Chondrocyte (in vitro differentiated cells): ENCODE measurements at places on chromosomes 4 and X.

GRCh38 chr4:169151671-169152070, 119.1 kb downstream of the SH3RF1 start:
- peaks cover 13% of the 10 kb centered on the region for H3K36me3 ChIP-seq
- no peaks in the 10 kb centered on the region for H3K27me3 ChIP-seq
- H3K4me1 ChIP-seq = peaks cover 44% of the 10 kb centered on the region
- H3K4me3 ChIP-seq = no peak overlapping the region
- peak overlapping the region; percentile 88 for H3K27ac ChIP-seq

DNA sequence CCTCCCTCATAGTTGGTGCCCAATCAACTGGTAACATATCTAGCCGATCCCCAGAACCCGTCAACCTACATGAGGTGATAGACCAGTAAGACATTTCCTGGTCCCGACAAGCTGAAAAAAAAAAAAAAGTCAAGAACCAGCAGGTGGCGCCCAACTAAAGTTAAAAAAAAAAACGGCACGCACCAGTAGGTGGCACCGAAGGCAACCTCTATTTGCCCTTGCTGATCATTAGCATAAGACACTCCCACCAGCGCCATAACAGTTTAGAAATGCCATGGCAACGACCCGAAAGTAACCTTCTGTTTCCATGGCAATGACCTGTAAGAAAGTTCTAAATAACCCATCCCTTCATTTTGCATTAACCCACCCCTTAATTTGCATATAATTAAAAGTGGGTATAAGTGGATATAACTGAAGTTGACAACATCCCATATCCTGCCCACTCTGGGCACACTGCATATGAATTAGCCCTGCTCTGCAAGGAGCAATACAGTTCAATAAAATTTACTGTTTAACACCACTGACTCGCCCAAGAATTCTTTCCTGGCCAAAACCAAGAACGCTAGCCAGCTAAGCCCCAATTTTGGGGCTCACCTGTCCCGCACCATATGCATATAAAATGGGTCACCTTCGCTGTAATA, 83.9 kb upstream of the SPANXB1 start:
- no peak overlapping the region for H3K4me3 ChIP-seq
- no peaks in the 10 kb centered on the region for H3K36me3 ChIP-seq

DNA sequence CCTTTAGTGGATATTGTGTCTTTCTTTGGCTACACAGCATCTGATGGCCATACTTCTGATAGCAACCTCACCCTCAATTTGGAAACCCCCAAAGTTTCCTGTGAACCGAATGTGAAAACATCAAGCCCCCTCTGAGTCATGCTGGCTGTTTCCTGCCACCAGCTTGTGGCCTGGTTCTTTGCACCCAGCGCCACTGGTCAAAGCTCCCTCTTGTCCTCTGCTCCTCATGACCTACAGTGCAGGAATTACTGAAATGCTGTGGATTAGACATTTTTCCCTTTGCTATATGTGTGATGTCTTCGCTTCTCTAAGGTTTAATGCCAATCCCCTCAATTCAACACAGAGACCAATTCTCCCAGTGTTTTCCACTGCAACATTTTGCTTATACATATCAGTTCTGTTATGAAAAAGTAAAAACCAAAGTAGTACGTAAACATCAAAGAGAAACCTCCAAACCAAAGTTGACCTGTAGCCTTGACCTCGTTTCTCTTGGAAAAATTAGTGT, 224.0 kb upstream of the TENM3 start:
- H3K27me3 ChIP-seq = no peaks in the 10 kb centered on the region
- no peak for DNase-seq
- peaks cover 5% of the 10 kb centered on the region for H3K36me3 ChIP-seq
- H3K4me1 ChIP-seq = peaks cover 52% of the 10 kb centered on the region
- H3K4me3 ChIP-seq = no peak overlapping the region

GRCh38 chr4:91502365-91502764, 801.4 kb upstream of the GRID2 start:
- no peaks in the 10 kb centered on the region for H3K4me1 ChIP-seq
- no peak for DNase-seq
- no peaks in the 10 kb centered on the region for H3K36me3 ChIP-seq

DNA sequence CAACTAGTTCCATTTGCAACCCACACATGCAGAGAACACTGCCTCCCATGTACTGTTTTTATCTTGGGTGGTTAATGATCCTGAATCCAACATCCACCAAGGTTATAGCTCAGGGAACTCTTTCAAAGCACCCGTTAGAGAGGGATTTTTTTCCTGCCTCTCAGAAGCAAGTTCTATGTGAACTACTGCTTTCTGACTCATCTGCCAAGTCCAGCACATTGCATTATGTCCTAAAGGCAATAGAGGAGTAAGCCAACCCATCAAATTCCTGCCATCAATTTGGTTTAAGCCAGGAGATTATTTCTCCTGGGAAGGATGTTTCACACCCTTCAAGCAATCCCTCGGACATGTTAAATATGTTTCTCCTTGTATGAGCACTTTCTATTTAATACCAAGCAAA, 334.5 kb downstream of the GASK1B start:
- H3K27me3 ChIP-seq = peaks cover 6% of the 10 kb centered on the region
- peaks cover 3% of the 10 kb centered on the region for H3K4me1 ChIP-seq
- H3K4me3 ChIP-seq = no peak overlapping the region
- H3K27ac ChIP-seq = no peak overlapping the region
- no peak for DNase-seq

DNA sequence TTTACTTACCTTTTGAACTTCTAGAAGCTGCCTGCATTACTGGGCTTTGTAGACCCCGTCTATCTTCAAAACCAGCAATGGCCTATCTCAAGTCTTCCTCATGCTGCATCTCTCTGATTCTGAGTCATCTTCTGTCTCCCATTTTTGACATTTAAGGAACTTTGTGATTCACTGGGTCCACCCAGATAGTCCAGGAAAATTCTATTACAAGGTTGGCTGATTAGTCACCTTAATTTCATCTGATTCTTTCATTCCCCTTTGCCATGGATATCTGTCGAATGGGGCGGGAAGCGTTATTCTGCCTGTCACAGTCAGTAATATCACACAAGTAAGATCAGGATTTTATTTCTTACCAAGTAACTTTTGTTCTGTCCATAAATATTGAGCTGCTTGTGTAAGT, 618.0 kb downstream of the CCSER1 start:
- H3K27ac ChIP-seq = no peak overlapping the region
- no peak for DNase-seq
- peaks cover 2% of the 10 kb centered on the region for H3K36me3 ChIP-seq
- no peaks in the 10 kb centered on the region for H3K4me1 ChIP-seq
- H3K4me3 ChIP-seq = no peak overlapping the region
- H3K27me3 ChIP-seq = peaks cover 2% of the 10 kb centered on the region

GRCh38 chr4:90841676-90842075, 714.5 kb downstream of the CCSER1 start:
- no peak overlapping the region for H3K4me3 ChIP-seq
- no peak overlapping the region for H3K27ac ChIP-seq
- peaks cover 25% of the 10 kb centered on the region for H3K4me1 ChIP-seq
- no peak for DNase-seq
- H3K27me3 ChIP-seq = no peaks in the 10 kb centered on the region

- no peak overlapping the region for H3K27ac ChIP-seq
- no peaks in the 10 kb centered on the region for H3K36me3 ChIP-seq
- DNase-seq = peak; percentile 75
- H3K4me1 ChIP-seq = peaks cover 6% of the 10 kb centered on the region
- H3K27me3 ChIP-seq = peaks cover 13% of the 10 kb centered on the region
Observed at GRCh38 chr4:8915201-8916200, 43.9 kb upstream of the HMX1 start.

GRCh38 chr4:10803713-10804343, 119.3 kb upstream of the CLNK start:
- no peak for DNase-seq
- H3K27me3 ChIP-seq = peaks cover 1% of the 10 kb centered on the region
- no peaks in the 10 kb centered on the region for H3K36me3 ChIP-seq
- no peak overlapping the region for H3K27ac ChIP-seq
- no peak overlapping the region for H3K4me3 ChIP-seq

GRCh38 chrX:136747003-136747986, 33.4 kb downstream of the ARHGEF6 start:
- H3K27me3 ChIP-seq = no peaks in the 10 kb centered on the region
- H3K4me1 ChIP-seq = peaks cover 15% of the 10 kb centered on the region
- no peaks in the 10 kb centered on the region for H3K36me3 ChIP-seq
- H3K27ac ChIP-seq = no peak overlapping the region
- H3K4me3 ChIP-seq = no peak overlapping the region
- no peak for DNase-seq

DNA sequence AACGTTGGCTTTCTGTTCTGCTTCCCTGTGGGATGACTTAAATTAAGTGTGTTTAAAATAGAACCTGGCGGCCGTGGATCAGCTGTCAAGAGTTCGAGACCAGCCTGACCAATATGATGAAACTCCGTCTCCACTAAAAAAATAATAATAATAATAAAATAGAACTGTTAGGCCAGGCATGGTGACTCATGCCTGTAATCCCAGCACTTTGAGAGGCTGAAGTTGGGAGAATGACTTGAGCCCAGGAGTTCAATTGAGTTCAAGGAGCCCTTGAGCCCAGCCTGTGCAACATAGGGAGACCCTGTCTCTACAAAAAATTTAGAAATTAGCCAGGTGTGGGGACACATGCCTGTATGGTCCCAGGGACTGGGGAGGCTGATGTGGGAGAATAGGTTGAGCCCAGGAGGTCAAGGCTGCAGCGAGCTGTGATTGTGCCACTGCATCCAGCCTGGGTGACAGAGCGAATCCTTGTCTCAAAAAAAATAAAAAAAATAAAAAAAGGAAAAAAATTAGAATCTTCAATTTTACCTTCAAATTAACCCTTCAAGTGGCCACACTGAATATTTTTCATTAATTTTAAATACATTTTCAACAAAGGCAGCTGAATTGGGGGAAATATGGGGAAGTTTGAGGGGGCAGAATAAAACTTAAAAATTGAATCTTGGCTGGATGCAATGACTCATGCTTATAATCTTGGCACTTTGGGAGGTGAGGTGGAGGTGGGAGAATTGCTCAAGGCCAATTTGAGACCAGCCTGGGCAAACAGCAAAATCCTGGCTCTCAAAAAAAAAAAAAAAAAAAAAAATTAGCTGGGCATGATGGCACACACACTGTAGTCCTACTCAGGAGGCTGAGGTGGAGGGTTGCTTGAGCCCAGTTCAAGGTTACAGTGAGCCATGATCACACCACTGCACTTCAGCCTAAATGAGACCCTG, 31.8 kb upstream of the HSD17B13 start:
- DNase-seq = no peak
- peaks cover 15% of the 10 kb centered on the region for H3K4me1 ChIP-seq
- H3K36me3 ChIP-seq = no peaks in the 10 kb centered on the region
- no peak overlapping the region for H3K4me3 ChIP-seq
